ENCODE measurements at places on chromosomes 11 and 22.
A peak's percentile ranks its signal among the peaks of the same experiment; 100 is the strongest.

DNA sequence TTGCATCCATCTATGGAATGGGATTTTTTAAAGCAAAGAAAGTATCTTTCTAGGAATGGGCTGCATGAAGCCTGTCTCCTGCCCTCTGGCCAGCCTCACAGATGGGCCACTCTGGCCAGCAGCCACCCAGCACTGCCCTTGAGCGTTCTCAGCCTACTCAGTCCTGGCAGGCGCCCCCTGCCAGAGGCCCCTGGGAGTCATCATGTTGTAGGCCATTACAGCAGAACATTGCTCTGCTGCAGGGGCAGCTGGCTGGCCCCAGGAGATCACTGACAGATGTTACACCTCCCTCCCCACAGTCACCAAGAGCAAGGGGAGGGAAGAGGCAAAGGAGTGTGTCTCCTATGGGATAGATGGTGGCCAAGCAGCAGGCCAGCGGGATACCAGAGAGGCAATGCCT lies 363.7 kb downstream of the NXPE2 start:
- DNase-seq: no peak

GRCh38 chr11:113162592-113162962 lies 151.8 kb upstream of the TTC12 start:
- no peak for DNase-seq

GRCh38 chr22:29635734-29636357 lies 32.4 kb downstream of the NF2 start:
- peak; percentile 72 for DNase-seq

GRCh38 chr11:134862105-134862502 lies 450.1 kb upstream of the B3GAT1 start:
- DNase-seq: no peak

- peak; percentile 91 for DNase-seq
Measured at GRCh38 chr11:59106363-59107336, at the start of gene FAM111B. FAM111B (plus strand) TSS chr11:59107237; CDS start chr11:59109626, 2,389 bp downstream.

DNA sequence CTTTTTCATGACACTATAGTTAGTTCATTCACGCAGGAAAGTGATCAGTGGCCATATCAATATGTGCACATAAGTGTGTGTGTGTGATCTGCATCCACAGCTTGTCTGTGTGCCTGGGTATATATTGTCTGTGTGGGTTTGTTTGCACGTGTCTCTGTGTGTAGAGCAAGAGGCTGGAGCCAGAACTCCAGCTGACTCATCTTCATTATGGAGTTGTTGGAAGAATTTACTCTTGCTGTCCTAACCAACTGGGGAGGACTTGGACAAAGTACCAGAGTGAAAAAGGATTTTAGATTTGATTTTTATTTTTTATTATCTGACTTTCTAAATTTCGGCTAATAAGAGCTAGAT lies 63.9 kb downstream of the TP53I11 start:
- DNase-seq: peak; percentile 20

- DNase-seq: no peak
Measured at GRCh38 chr22:46230262-46230901, 19.7 kb downstream of the CDPF1 start.

DNA sequence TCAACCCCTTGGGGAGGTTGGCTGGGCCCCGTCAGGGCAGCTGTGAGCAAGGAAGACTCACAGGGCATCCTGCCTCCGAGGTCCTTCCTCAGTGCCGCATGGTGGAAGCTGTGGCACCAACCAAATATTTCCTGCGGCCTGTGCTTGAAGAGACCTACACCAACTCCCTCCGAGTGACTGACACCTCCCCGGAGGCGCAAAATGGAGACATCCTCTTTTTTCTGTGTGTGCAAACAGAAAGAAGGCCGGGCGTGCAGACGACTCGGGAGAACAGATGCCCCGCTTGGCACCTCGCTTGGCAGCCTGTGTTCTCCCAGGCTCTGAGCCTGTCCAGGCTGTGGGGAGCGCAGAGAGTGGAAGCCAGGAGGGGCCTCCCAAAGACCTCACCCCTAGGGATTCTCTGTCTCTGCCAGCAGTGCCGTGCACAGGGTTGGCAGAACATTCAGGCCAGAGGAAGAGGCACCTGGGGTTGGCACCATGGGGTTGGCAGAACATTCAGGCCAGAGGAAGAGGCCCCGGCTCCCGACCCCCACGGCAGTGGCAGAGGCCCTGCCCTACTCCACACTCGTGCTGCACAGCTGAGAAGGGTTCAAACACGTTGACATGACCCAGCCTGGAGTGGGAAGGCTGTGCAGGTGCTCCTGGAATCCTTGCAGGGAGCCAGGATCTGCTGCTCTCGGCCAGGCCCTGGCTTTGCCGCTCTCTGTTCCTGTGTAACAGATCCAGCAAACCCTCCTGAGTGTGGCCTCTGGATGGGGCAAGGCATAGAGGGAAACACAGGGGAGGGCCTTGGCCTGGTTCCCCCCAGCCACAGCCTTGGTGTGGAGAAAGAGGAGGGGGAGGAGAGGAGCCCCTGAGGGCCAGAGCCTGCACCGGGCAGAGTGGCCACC lies 805.5 kb downstream of the BRD1 start:
- DNase-seq: no peak

DNA sequence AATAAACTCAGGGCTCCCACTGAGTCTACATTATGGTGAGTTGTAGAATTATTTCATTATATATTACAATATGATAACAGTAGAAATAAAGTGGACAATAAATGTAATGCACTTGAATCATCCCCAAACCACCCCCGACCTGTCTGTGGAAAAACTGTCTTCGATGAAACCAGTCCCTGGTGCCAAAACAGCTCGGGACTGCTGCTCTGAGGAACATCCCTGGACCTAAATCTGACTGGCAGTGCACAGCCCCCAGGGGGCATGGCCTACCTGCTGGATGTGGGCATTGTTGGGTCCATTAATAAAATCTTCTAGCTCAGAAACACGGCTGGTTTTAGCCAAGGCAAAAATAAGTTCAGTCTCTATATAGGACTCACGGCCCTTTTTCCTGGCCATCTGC lies 29.3 kb upstream of the SLC25A1 start:
- DNase-seq: no peak

- DNase-seq: no peak
Measured at GRCh38 chr11:93984196-93984567, 37.0 kb upstream of the HEPHL1 start.

GRCh38 chr22:25402160-25402500 lies 162.3 kb upstream of the GRK3 start:
- no peak for DNase-seq

DNA sequence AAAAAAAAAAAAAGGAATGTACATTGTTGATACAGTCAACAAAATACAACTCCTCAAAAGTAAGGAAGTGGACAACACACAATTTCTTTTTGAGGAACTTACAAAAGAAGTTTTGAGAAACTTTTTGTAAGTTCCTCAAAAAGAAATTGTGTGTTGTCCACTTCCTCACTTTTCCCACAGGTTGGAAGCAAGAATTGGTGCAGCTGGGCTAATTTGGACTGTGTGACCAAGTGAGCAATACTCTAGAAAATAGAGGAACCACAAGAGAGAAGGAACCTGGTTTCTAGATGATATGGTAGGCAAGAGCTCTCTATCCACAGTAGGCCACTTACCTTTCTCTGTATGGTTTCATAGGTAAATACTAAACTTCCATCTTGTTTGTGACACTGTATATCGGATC lies 1053.8 kb downstream of the LRRC4C start:
- DNase-seq: no peak

- peak; percentile 43 for DNase-seq
Measured at GRCh38 chr11:59208956-59209355, 3.8 kb downstream of the MPEG1 start.

DNA sequence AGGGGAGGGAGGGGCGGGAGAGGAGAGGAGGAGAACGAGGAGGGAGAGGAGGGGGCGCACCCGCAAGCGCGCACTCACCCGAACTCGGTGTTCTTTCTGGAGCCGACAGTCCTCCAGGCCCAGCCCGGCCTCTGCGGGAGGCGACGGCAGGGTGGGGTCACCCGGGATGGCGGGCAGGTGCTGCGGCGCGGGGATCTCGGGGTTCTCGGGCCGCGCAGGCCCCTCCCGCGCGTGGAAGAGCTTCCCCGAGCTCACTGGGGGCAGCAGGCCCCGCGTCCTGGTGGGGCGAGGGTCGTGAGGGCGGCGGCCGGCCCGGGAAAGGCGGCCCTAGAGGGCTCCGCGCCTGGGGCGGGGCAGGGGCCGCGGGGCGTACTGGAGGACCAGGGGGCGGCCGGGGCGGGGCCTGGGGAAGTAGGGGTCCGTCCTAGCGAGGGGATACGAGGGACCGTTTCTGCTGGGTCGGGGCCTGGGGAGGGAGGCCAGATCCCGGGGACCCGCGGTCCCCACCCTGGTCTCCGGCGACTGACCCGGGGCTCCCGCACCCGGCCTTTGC lies 5.2 kb downstream of the LMNTD2 start:
- no peak for DNase-seq

- no peak for DNase-seq
Measured at GRCh38 chr11:63933459-63933858, 5.3 kb upstream of the NAA40 start.

- no peak for DNase-seq
Measured at GRCh38 chr22:42222140-42222539, 48.3 kb downstream of the TCF20 start.

DNA sequence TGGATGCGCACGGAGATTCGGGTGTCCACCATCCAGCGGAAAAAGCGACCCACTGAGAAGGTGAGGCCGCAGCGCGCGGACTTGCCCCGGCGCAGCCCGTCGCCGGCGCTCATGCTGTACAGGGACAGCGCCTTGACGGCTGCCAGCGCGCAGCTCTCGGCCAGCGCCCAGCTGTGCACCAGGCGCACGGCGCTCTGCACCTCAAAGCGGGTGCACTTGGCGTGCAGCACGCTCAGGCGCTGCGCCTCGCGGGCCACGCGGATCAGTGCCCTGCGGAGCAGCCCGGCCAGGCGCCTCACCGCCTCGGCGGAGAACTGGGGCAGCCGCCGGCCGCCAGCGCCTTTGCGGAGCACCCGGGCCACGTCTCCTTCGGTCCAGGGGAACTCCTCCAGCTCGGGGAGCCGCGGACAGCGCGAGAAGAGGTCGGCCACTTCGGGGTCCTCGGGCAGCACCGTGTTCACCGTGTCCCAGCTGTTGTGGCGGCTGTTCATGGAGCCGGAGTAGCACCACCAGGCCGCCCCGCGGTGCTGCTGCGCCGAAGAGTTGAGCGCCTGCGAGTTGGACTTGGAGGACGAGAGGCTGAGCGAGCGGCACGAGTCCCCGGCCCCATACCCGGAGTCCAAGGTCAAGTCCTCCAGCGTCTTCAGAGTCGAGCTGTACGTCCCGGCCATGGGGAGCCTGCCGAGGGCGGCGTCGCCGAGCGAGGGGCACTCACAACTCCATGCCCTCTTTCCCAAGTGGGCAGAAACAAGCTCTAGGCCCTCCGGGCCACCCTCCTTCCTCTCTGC lies 703 bp downstream of the ABTB2 start:
- DNase-seq: peak; percentile 63

DNA sequence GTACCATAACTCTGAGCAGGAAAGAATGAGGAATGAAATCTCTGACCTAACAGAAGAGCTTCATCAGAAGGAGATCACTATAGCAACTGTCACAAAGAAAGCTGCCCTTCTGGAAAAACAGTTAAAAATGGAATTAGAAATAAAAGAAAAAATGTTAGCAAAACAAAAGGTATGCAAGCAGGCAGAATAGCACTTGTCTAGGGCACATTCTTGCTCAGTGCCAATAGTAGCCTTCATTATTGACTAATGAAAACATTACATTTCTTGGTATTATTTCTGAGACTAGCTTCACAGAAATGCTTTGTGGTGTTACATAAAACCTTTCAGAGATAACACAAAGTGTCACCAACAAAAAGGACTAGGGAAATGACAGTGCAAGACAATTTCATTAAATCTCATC lies 63.9 kb downstream of the DEUP1 start:
- DNase-seq: no peak

DNA sequence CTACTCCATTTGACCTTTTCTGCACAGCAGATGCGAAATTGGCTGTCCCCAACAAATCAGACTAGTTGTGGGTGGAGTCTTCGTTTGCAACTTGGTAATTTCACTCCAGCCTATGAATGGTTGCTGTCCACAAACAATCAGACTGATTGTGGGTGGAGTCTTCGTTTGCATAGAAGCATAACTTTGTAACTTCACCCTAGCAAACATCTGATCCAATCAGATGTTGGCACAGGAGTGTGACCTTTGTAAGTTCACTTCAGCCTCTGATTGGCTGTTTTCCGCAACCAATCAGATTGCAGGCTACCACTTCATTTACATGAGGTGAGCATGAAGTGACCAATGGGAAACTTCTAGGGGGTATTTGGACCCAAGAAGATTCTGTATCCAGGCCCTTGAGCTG lies 16.3 kb upstream of the CABP2 start:
- no peak for DNase-seq

GRCh38 chr11:2275334-2276279 lies 5.2 kb upstream of the ASCL2 start:
- no peak for DNase-seq

GRCh38 chr22:46432164-46433068 lies 96.9 kb downstream of the TRMU start:
- no peak for DNase-seq

GRCh38 chr11:84817998-84818397 lies 809.1 kb downstream of the DLG2 start:
- DNase-seq: peak; percentile 73

DNA sequence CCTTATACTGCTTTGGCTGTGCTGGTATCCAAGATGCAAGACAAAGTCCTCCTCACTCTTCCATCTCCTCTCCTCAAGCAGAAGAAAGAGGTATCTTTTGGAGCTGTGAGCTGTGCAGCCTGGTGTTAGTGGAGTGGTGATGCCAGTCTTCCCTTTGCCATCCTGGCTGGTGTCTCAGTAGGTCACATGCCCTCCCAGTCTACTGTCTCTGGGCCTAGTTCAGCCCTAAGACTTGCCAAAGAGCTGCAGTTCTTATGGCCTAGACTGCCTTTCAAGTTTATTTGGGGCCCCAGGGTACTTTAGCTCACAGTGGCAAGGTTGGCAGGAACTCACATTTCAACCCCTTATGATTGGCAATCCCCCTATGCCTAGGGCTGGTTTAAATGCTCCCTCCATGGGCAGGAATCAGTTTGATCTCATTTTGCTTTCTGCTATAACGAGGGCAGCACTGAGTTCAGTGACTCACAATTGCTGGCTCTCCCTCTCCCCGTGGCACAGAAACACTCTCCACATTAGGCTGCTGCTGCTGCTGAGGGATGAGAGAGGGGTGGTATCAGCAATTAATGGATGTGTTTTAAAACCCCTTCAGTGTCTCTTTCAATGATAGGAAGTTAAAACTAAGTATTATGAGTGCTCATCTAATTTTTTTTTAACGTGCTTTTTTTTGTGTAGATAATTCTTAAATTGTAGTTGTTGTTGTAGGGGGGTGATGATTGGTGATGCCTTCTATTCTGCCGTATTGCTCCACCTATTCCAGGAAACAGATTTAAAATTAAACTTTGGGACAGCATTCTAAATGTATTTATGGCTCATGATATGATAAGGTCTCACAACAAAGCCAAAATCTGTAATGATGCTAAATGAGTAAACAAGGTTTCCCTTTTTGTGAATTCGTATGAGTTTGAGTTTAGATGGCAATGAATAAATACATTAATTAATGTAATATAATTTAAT lies 1295.0 kb downstream of the JRKL start:
- DNase-seq: no peak

Data from HCEC 1CT (cell line).